ENCODE measurements at places on chromosomes 5 and 9.

DNA sequence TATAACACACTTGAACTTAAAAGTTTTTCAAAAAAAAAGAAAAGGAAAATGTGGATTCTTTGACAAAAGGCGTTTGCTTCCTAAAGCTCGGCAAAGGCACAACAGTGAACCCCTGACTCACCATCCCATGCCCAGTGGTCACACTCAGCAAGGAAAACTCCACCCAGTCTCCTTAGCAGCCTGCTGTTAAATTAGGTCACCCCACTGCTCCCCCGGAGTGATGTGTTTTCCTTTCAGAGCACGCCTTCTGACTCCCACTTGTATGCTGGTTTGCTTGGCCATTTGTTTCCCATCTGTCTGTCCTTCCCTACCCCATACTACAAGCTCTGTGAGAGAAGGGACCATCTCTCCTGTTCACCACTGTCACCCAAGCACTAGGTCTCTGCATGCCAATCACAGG, 23.8 kb downstream of the RETREG1 start:
- no peak for DNase-seq

- DNase-seq = peak; percentile 88
Measured at GRCh38 chr9:121686930-121687541, 35.6 kb downstream of the DAB2IP start.

GRCh38 chr5:96870094-96871026, 5.9 kb upstream of the ERAP2 start:
- no peak for DNase-seq

DNA sequence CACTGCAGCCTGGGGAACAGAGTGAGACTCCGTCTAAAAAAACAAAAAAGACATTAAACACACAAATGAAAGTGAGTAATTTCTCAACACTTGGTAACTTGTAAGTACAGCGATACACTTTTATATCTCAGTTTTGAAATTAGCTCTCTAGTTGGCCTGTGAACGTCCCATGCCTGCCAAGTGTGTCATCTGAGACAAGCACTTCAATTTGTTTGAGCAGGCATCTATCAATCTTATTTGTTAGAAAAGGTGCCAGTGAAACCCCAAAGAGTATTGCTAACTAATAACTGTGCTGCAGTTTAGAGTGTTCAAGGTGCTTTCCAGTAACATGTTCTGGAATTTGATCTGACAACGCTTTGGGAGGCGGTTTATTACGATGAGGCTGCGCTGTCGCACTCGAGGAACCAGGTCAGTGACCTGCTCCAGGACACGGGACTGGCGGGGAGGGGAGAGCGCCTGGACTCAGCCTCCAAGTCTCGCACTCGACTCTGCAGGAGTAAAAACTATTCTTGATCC, 1.1 kb upstream of the SPIN1 start:
- DNase-seq = peak; percentile 58

DNA sequence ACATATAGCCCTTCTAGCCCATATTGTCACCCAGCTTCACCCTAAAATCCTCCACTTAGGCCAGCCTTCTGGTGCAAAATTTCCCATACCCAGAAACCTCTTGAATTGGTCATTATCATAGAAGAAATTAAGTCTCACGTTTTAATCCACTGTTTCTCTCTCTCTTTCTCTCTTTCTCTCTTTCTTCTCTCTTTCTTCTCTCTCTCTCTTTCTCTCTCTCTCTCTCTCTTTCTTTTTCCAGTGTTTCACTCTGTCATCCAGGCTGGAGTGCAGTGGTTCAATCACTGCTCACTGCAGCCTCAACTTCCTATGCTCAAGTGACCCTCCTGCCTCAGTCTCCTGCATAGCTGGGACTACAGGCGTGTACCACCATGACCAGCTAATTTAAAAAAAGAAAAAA, 363.4 kb downstream of the TMEM167A start:
- no peak for DNase-seq

GRCh38 chr9:132717326-132717945, 47.2 kb downstream of the GTF3C4 start:
- DNase-seq = no peak

GRCh38 chr9:82406456-82407085, 418.0 kb downstream of the SPATA31D1 start:
- DNase-seq = no peak

DNA sequence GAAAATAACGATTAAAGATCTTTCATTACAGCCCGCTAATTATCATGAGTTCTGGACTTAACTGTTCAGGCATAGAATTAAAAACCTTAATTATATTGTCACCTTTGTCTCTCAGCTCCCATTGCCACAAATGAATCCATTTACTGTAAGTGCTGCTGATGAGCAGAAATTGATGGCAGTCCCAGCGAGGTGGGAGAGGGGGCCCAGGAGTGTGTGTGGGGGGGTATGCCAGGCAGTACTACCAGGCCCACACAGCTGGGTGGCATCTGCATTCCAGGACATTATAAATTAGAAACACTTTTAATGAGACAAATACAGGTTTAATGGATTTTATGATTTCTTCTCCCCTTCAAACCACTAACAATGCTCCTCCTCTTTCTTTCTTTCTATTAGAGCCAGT, 196.0 kb downstream of the MELK start:
- no peak for DNase-seq

DNA sequence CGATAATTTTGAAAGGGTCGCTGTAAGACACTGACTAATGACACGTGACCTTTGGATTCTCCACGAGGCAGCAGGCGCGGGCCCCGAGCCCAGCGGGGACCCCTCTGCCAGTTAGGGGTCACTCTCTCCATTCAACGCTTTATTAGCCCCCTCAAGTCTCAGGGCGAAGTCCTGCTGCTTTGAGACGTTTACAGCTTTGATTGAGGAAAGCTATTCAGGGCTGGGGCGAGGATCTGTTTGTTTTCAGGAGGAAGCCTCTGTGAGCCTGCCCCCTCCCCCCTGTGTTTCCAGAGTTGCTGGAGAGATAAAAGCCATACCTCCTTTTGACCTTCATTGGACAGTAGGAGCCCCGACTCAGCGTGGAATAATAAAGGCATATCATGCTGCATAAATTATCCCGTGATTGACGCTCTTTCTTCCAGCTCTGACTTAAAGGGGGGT, 31.4 kb upstream of the MSX2 start:
- DNase-seq = no peak

DNA sequence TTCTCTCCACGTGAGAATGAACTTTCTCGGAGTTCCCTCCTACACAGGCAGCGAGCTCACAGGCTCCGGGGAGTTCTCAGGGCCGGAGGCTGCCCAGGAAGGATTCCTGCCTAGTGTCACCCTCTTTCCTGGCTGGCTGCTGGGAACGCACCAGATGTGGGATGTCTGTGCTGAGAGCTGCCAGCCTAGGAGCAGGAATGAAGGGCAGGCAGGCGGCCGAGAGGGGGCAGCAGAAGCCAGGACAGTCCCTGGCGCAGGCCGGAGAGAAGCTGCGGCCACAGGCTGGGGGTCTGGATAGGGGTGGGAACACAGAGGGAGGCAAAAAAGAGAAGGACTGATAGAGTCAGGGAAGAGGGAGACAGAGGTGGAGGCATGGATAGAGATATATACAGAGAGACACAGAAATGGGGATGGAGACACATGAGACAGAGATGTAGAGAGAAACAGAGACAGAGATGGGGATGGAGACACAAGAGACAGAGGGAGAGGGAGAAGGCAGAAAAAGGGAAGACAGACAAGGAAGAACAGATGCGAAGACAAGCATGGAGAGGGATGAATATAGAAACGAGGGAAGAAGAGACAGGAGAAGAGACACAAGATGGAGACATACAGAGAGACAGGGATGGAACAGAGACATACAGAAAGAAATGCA, 25.3 kb upstream of the ENHO start:
- DNase-seq = peak; percentile 88

- DNase-seq = no peak
Measured at GRCh38 chr9:22401671-22402070, 45.0 kb upstream of the DMRTA1 start.

DNA sequence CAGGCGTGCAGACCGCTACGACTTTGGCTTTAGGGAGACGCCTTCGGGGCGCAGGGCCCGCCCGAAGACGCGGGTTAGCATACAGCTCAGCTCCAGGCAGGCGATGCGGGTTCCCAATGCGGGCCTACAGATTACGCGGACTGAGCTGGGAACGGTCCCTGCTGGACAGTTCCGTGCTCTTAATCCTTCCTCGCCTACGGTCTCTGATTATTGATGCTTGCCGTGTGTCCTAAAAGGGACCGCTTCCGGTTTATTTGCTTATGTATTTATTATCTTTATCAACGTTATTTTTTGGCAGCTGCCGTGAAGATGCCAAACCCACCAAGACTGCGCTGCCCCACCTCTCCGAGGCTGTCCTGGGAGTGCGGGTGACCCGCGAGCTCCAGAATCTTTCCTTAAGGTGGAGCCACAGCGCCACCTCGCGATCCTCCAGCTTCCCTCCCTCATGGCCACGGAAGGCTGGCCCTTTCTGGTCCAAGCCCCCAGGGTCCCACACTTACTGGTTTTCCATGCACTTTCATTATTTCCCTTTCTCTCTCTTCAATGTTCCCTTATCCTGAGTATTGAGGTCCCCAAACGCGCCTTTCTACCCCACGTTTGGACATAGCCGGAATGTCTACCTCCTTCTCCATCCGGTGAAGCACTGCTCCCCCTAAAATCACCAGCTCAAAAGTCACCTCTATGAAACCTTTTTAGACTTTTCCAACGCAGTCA, 7.0 kb upstream of the EBF1 start:
- peak; percentile 92 for DNase-seq

- no peak for DNase-seq
Measured at GRCh38 chr5:10734037-10734709, 26.9 kb downstream of the DAP start.

- no peak for DNase-seq
Measured at GRCh38 chr5:55191165-55191564, 18.2 kb upstream of the CDC20B start.

DNA sequence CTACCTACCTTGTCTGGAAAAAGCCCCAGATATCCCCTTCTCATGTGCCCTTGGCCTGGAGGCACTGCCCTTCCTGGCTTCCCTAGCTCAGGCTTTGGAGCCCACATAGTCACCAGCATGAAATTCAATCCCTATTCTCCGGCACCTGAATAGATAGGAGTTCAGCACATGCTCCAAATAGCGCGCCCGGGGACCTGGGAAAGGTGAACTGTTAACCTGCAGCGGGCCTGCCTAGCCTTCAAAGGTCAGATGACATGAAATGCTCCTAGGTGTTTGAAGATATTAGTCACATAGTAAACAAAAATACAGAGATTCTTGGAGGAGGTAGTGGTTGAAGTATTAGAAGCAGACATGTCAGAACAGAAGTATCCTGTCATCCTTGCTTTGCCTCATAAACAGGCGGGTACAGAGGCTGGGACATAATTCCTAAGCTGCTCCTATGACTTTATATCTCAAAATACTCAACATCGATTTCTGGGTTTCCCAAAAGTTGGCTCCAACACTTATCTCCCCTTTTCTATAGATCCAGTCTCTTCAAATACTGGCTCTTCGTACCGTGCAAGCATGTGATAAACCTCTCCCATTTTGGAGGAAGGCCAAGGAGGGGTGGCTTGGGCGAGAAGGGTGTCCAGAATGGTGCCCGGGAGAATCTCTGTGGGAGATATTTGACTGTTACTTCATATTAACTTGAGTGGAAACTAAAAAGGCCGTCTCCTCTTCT, 88.0 kb upstream of the ANKH start:
- DNase-seq = no peak

- no peak for DNase-seq
Measured at GRCh38 chr5:177356746-177357145, 978 bp upstream of the RGS14 start.

GRCh38 chr9:69549310-69550202, 122.6 kb downstream of the APBA1 start:
- no peak for DNase-seq

GRCh38 chr9:93958819-93959682, 3.9 kb upstream of the BARX1 start:
- DNase-seq = no peak

GRCh38 chr9:113148781-113149510, 1.9 kb upstream of the SLC31A2 start:
- no peak for DNase-seq

DNA sequence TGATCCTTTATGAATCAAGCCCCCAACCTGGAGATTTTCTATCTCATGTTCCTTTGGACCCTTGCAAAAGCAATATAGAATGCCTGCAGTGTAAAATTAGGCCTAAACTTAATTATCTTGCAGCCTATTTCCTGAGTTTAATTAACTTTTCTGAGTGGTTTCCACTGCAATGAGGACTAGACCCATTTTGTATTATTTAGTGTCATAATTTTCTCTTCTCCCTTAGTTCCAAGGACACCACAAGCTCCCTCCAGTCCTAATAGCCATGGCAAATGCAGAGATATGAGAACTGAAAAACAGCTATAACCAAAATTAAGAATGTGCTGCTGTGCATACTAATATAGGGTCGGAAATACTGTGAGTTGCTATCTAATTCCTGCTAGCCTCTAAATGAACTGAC, 90.9 kb upstream of the GRAMD2B start:
- DNase-seq = no peak

DNA sequence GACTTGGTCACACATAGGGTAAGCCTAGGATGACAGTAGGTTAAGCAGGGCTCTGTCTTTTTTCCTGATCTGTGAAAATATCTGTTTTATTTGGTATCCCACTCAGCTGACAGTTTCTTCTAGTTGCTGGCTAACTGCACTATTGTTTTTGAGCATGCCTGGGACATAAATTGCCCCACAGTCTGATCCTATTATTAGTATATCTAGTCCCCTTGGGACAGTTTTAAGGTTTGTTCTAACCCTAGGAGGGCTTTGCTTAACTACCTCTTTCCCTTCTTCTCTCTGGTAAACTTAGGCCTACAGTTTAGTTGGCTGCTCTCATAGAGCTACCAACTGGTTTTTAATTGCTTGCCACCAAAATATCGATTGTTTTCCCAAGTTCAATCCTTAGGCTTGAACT, 446.6 kb downstream of the ARHGEF28 start:
- no peak for DNase-seq

- DNase-seq = no peak
Measured at GRCh38 chr5:17229313-17229712, 11.9 kb downstream of the BASP1 start.

DNA sequence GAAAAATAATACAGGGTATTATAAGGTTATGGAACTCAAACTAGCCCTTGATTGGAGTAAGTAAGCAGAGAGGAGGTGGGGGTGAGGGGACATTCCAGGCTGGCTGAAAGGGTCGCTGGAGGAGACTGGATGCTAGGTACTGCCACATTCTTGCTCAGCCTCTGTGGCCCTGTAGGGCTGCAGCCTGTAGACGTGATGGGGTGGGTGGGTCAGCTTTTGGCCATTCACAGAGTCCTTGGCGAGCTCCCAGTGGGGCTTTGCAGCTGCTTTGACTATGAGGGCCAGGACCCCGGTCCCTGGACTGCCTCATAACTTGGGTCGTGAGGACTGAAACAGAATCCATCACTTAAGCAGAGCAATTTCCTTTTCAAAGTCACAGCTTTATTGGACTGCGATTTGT, 4.2 kb upstream of the GDNF start:
- DNase-seq = no peak

DNA sequence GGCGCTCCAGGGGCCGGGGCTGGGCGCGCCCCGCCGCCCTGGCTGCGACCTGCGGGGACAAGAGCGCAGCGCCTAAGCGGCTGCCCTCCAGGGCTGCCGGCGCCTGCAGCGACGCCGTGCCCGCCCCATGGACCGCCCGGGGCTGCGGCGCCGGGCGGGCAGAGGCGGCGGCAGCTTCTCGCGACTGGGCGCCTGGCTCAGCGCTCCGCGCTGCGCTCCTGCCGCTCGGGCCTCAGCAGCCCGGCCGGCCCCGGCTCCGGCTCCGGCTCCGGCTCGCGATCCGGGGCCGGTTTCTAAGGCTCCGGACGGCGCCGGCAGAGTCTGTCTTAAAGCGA, at the start of gene PITX1:
PITX1 (minus strand) TSS at position 328 of the 335 bp plus-strand sequence. CDS start 347 bp downstream, outside the sequence.
- no peak for DNase-seq

- DNase-seq = no peak
Measured at GRCh38 chr9:86459191-86459590, 105.0 kb upstream of the TUT7 start.

- DNase-seq = no peak
Measured at GRCh38 chr5:150510460-150511263, 2.7 kb downstream of the NDST1 start.

Measured in sciatic nerve (tissue), 2 donors.